CD4-positive, alpha-beta T cell treated with Interleukin-17A for 4 hours (primary cell): ENCODE measurements at places on chromosomes 2 and 18.

DNA sequence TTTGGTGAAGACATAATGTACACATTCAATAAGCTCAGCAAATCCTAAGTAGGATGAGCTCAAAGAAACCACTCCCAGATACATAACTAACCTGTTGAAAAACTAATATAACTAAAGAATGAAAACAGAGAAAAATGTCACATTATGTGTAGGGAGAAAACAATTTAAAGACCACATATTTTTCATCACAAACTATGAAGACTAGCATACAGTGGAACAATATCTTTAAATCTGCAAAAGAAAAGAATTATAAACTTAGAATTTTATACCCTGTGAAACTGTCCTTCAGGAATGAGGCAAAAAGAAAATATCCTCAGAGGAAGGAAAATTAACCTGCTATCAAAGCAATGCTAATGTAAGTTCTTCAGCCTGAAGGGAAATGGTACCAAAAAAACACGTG, 151.5 kb downstream of the PIEZO2 start:
- no peak for DNase-seq

DNA sequence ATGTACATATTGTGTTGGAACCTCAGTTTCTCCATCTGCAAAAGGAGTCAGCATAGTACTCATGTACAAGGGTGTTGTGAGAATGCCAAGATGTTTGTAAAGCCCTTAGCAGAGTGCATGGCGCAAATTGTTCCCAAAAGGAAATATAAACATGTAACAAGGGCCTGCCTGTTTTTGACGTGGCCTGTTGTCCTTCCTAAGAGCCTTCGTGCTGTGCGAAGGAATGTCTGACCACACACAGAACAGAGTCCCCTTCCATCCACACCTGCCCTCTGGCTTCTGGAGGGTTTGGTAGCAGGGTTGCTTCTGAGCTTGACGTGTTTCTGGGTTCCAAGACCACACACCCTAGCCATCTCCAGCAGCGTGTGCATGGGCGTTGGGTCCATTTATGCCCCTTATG, 34.9 kb downstream of the CABLES1 start:
- DNase-seq = no peak

DNA sequence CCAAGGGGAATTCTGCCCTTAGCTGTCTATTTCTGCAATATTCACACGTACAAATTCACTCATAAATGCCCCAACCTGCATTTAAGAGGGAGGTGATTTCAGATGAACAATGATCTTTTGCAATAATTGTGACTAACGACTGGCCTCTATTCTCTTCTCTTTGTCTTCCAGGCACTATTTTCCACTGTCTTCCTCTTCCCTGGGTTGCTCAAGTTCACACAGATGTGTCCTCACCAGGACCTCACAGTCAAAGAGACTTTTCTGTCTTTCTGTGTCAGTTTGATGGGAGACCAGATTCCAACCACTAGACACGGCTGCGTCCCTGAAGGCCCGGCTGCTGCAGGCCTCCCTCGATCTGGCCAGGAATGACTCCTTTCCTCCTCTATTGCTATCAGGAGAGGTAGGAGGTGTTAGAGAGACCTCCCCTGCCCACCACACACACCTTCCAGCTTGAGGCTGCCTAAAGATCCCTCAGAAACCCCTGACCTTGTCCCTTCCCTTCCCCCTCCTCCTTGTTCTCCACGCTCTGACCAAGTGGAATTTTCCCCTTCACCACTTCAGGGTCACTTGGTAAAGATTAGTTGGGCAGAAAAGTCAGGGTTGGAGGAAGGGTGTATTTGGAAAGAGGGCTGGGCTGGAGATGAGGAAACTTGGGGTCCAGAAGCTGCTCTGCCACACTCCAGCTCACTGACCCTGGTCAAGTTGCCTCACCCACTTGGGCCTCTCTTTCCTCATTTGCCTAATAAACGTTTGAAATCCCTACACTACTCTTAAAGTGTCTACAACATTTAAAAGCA, 109.2 kb upstream of the COPS8 start:
- no peak for DNase-seq

GRCh38 chr2:147392180-147392579, 452.6 kb upstream of the ACVR2A start:
- no peak for DNase-seq

GRCh38 chr2:135563793-135564192, 32.5 kb downstream of the R3HDM1 start:
- no peak for DNase-seq

DNA sequence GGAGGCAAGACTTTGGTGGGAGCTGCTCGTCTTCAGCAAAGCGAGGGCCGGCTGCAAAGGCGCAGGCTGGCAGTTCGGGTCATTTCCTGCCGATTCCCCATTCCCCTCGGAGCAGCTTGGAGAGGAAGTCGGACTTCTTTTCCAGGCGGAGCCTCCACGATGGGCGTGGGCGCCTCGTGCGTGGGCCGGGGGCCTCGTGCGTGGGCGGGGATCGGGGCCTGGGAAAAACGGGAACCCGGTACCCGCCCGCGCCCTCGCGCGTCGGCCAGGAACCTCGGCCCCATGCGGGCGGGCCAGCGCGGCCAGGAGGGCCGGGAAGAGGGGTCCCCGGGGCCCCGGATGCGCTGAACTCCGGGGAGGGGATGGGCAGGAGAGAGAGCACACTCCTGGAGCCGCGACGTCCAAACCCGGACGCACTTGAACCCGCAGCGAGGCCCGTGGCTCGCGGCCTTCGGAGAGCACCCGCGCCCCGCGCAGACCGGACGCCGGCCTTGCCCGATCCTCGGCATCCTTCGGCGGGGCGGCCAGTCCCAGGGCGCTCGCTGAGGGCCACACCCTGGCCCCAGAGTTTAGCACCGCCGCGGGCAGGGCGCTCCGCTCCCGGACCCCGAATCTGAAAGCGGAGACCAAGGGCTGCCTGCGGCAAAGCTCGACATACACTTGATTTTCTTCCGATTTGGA, 368.4 kb downstream of the MTX2 start:
- DNase-seq = peak; percentile 5
